Progenitor cell of endocrine pancreas (in vitro differentiated cells): ENCODE measurements at places on chromosomes 3 and 15.

DNA sequence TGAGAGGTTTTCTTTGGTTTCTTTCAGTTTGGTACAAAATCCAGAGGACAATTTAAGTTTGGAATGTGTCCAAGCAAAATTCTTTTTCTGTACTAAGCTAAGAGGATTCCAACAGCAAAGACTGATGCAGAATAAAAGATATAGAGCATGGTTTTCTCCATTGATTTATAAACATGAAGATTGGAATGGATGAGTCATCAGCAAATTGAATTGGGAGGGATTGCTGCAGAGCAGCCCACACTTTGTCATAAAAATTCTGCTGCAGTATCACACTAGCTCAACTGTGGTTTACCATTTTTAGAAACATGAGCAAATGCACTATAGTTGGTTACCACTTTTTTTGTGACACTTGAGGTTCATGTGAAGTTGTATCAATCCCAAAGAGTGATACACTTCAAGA lies 16.1 kb upstream of the LARP6 start:
- no peak for DNase-seq

DNA sequence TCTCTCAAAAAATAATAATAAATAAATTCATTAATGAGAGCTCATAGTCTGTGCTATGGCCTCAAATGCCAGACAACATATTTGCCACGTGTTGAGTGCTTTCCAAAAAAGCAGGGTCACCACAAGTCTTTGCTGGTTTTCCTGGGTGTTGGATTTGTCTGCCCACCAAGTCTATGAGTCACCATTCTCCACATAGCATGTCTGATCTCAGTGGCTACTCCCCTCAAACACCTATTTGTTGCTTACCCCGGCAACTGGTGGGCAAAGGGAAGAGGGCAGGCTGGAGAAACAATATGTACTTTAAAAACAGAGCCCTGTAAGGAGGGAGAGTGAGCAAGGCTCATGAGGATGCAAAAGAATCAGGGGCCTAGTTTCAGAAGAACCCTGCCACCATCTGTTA lies 120.0 kb upstream of the ARRDC4 start:
- no peak for DNase-seq

GRCh38 chr3:12632523-12632922 lies 31.4 kb downstream of the RAF1 start:
- no peak for DNase-seq

- no peak for DNase-seq
Observed at GRCh38 chr15:40006646-40007045, 32.3 kb downstream of the SRP14 start.

- no peak for DNase-seq
Observed at GRCh38 chr3:23712656-23713559, 92.8 kb upstream of the UBE2E1 start.

- DNase-seq, result no peak
Observed at GRCh38 chr3:15310491-15311370, 21.7 kb downstream of the SH3BP5 start.

DNA sequence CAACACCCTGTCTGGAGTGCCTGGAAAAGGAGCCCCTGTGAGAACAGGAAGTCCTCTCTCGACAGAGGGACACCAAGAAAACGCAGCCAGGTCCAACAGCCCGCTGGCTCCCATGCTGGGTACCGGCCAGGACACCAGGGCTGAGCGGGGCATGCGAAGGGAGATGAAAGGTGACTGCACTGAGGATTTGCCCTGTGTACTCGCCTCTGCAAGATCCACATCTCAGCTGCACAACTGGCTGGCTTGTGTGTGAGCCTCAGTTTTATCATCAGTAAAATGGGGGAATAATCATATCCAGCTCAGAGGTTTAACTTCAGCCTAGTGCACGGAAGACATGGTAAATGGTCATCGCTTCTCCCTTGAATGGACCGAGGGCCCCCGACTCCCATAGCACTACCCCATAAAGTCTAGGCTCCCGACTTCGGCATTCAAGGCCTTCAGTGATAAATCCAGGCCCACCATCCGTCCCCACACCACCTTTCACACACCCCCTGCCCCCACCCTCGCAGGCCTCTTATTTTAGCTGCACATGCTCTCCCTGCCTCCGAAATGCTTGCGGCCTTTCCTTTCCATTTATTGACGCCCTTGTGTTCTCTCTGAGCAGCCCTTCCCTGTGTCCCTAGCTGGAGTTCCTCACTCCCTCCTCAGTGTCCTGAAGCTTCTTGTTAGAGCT lies 15.8 kb downstream of the ISG20 start:
- DNase-seq, result no peak

GRCh38 chr3:149481056-149481455 lies 6.6 kb downstream of the TM4SF4 start:
- no peak for DNase-seq

GRCh38 chr3:155979746-155980145 lies 109.3 kb downstream of the GMPS start:
- no peak for DNase-seq

DNA sequence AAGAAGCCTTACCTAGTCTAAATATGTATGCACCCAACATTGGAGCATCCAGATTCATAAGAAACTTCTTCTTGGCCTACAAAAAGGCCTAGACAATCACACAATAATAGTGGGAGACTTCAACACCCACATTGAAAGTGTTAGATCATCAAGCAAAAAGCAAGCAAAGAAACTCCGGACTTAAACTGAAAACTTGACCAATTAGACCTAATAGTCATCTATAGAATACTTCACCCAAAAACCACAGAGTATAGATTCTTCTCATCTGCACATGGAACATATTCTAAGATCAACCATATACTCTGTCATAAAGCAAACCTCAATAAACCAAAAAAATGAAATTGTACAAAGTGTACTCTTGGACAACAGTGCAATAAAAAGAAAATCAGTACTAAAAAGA lies 22.3 kb upstream of the OR5K4 start:
- DNase-seq, result no peak

DNA sequence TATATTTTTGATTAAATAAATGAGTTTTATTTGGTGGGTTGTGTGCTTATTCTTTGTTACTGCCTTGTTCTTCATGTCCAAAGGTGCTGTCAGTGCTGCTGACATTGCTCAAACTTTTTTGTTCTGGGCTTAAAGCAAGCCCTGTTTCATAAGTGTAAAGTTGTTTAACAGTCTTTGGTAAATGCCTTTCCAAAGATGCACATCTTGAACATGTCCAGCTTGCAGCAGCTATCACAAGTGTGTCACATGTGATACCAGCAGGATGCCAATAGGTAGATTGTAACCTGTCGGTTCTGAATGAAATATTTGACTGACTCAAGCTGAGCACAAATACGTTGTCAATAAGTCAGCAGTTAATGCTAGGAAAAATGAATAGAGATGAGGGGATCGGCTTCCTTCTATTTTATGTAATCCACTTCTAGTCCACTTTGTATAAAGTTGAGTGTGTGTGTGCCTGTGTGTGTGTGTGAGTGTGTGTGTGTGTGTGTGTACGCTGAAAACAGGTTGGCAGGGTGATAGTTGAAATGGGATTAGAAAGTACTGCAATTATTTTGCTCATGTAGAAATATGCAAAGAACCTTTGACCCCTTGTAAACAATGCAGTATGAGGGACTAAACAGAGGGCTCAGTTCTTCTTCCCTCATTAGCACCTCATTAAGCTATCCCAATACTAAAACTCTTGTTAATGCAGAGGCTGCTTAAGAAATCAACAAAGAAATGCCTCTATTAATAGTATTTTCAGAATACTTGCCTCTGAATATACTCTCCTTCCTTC lies 986.5 kb downstream of the TUSC7 start:
- no peak for DNase-seq

DNA sequence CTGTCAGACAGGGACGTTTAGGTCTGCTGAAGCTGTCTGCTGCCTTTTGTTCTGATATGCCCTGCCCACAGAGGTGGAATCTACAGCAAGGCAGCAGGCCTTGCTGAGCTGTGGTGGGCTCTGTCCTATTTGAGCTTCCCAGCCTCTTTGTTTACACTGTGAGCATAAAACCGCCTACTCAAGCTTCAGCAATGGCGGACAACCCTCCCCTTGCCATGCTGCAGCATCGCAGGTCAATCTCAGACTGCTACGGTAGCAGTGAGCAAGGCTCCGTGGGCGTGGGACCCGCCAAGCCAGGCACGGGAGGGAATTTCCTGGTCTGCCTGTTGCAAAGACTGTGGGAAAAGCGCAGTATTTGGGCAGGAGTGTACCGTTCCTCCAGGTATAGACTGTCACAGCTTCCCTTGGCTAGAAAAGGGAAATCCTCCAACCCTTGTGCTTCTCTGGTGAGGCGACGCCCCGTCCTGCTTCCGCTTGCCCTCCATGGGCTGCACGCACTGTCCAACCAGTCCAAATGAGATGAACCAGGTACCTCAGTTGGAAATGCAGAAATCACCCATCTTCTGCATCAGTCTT lies 71.4 kb downstream of the SPSB4 start:
- DNase-seq, result no peak

GRCh38 chr3:183824761-183825455 lies 469 bp downstream of the MAP6D1 start:
- DNase-seq, result peak; percentile 21

DNA sequence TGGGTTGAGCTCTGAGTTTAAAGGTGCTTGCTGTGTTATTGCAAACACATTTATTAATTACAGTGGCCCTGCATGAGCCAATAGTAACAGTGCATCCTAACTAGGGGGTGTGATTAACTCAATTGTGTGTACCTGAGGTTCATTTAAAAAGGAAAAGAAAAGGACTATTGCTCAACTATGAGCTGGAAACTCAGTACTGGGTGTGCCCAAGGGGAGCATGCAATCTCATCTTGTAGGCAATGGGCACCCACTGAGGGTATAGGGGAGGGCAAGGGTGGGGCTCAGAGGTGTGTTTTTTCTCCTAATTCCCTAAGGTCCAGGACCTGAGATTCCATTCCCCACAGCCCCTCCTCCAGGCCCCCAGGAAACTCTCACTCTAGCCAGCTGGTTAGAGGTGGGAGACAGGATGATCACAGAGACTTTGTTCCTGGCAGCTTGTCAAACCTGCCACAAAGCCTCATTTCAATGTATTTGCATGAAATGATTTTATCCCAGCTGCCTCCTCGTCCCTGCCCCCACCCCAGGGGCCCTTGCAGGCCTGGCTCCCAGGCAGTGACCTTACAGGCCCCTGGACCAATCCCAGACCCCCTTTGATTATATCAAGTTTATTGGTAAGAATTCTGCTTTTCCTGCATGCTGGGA lies 220.7 kb downstream of the TBC1D2B start:
- no peak for DNase-seq

- DNase-seq, result no peak
Observed at GRCh38 chr3:119403201-119403600, 60.2 kb downstream of the TMEM39A start.

GRCh38 chr15:49644364-49644794 lies 23.5 kb downstream of the DTWD1 start:
- no peak for DNase-seq

GRCh38 chr3:40308725-40309417 lies 636 bp upstream of the EIF1B start:
- DNase-seq, result no peak

GRCh38 chr3:141830508-141830907 lies 45.9 kb upstream of the ATP1B3 start:
- DNase-seq, result no peak

- no peak for DNase-seq
Observed at GRCh38 chr3:78141269-78141668, 1101.4 kb downstream of the ROBO2 start.

DNA sequence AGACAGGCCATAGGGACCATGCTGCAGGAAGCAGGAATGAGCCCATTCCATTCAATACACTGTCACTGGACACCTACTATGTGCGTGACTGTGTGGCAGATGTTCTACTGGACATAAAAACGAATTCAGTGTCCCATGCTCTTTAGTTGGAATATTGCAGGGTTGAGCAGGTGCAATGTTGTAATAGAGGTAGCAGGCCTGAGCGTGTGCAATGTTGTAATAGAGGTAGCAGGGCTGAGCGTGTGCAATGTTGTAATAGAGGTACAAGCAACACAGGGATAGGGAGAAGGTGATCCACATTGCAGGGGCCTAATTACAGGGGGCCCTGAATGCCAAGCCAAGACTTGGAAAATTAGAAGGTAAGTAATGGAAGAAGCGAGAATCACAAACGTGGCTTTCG lies 261.4 kb upstream of the HES1 start:
- no peak for DNase-seq

DNA sequence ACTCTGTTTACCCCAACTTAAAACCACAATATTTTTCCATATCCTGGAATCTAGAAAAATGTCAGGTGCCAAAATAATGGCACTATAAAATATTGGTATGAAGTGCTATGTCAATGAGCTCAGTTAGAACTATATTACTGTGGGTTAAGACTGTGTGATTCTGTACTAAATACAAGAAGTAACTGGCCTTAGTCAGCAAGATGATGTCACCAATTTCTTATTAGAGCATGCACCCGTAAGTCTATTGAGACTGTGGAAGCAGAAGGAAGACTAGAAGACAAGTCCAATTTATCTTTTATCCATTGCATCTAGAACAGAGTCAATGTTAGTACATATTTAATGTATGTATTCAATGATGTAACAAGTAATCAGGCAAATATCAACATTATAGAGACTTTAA lies 25.0 kb downstream of the LRRC58 start:
- DNase-seq, result no peak

- DNase-seq, result no peak
Observed at GRCh38 chr3:62109534-62109933, 263.8 kb downstream of the FEZF2 start.

- DNase-seq, result no peak
Observed at GRCh38 chr3:156630081-156630772, 44.2 kb upstream of the TIPARP start.

DNA sequence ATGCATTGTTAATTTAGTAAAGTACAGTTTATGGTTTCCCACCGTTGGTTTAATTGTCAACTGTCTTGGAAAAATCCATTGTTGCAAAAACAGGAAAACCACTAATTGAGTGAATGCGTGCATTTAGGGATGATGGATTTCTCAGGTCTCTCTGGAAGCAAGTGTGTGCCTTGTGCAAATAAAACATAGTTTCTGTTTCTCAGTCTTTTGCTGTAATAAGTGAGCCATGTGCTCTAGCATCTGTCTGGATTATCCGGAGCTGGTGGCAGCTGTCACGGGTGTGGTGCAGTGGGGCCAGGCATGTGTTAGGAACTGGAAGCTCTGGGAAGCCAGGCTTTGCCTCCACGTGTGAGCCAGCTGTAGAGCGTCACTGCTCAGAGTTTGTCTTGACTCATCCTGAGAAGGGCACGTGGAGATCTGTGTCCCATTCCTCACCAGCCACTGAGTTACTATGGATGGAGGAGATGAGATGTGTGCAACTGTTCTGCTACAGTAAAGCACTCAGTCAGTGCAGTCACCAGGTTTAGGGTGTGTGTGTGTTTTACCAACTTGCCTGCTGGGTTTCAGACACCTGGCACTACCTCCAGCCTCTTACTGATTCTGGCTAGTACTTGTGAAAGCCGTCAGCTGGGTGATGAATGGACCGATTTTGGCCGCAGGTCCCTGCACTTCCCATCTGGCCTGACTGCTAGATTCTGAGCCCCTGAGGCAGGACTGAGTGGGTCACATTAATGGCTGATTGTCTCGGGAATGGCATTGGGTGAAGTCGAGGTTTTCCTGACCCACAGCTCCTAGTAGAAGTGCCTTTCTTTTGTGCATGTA lies 7.2 kb downstream of the APBA2 start:
- no peak for DNase-seq

GRCh38 chr3:190378240-190378891 lies 9.6 kb upstream of the CLDN16 start:
- DNase-seq, result no peak

- DNase-seq, result no peak
Observed at GRCh38 chr3:124381575-124382333, 348.5 kb upstream of the UMPS start.
